ENCODE measurements at places on chromosomes 4 and X. TPM values are rescaled to one million over a fixed set of nuclear protein-coding genes. Genes with fewer than 3 reads are reported as not detected.

GRCh38 chr4:23234018-23234417, 541.3 kb downstream of the GBA3 start:
- no peak for DNase-seq

DNA sequence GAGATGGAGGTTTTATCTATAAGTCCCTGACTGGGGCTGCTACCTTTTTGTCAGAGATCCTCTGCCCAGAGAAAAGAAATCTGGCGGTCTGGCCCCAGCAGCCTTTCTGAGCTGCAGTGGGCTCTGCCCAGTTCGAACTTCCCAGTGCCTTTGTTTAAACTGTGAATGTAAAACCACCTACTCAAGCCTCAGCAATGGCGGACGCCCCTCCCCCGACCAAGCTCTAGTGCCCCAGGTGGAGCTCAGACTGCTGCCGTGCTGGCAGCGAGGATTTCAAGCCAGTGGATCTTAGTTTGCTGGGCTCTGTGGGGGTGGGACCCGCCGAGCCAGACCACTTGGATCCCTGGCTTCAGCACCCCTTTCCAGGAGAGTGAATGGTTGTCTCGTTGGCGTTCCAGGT, 121.8 kb downstream of the TSPAN5 start:
- no peak for DNase-seq

The FAM184B gene
- not detected for total RNA-seq

The NDNF gene
- not detected for total RNA-seq

GRCh38 chr4:168887809-168888208, 122.2 kb downstream of the CBR4 start:
- no peak for DNase-seq

The SPANXA1 gene
- not detected for total RNA-seq

GRCh38 chr4:187251896-187252295, 528.2 kb upstream of the FAT1 start:
- no peak for DNase-seq

GRCh38 chr4:40214661-40215418, 18.0 kb downstream of the RHOH start:
- DNase-seq = no peak

The TMEM271 gene
- not detected for total RNA-seq

DNA sequence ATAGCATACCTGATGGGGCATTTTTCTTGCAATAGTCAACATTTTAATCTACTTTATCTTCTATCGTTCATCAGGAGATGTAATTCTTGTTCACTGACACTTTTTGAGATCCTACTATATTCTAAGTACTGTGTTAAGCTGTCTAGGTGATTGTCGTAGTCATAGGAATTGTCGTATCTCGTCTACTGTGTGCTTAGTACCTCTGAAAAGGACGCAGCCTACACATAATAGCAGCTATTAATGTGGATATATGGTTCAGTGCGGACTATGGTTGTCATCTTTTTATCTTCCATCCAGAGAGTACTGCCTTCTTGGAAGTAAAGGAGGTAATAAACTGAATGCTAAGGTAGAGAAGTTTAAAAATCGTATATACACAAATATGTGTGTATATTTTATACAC, 21.9 kb upstream of the CFAP299 start:
- DNase-seq = no peak

The WFS1 gene
- 9.8 TPM for total RNA-seq

The HOPX gene
- total RNA-seq = 4.5 TPM

- DNase-seq = peak; percentile 74
Measured at GRCh38 chr4:86048426-86048825, 311.4 kb downstream of the MAPK10 start.

GRCh38 chr4:78312989-78313753, 238.4 kb upstream of the ANXA3 start:
- no peak for DNase-seq

DNA sequence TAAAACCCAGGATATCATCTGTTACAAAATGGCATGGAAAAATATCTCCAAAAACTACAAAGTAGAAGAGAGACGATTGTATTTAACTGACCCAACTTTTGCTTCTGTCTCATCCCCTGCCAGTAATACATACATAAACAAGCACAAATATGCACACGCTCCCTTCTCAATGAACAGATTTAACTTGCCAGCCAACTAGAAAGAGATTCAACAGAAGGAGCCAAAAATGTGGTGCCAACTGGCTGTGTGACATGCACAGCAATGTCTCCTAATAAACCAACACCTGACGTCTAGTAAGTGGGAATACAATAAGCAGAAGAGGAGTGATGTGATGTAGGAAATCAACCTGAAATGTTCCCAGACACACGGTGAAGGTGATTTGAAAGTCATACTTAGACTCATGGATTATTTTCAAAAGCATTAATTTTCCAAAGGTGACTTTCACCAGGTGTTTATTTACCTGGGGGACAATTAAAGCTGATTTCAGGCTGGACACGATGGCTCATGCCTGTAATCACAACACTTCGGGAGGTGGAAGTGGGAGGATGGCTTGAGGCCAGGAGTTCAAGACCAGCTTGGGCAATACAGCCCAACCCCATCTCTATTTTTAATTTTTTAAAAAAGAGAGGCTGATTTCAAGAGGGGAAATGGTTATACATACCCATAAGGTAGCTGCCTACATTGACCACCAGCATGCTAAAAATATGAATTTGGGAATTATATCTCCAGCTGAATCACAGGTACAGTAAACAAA, 33.7 kb downstream of the SH3RF1 start:
- no peak for DNase-seq

DNA sequence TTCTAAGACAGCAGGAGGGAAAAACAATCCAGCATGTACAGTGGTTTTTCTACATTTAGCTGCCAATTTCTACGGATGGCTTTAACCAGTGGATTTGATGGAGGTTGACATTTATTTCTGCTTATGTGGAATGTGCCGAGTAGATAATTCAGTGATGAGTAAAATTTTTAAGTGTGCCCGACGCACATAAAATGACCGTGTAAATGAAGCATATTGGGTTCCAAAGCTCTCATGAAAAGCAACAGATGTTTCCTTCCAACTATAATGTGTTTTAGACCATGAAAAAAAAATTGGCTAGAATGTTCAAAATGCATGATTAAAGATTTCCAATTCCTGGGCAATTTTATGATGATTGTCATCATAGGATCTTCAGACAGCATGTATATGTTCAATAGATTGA, 14.1 kb downstream of the INPP4B start:
- DNase-seq = no peak

GRCh38 chr4:182604161-182604622, 313.0 kb downstream of the DCTD start:
- DNase-seq = no peak

DNA sequence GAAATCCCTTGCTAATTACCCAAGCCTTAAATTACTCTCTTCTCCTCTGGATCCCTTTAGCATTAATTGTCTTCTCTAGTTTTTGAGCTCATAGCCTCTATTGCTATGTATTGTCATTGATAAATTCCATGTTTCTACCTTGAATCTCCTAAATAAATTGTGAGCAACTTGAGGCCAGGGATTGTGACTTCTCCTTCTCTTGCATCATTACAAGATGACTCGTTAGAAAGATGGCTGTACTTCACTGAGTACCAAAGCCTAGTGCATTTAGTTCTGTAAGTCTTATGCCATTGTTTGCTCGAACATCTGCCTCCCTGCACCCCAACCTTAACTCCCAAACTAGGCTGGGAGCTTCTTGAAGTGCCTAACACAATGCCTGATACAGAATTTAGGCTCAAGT, 15.3 kb downstream of the VSIG4 start:
- no peak for DNase-seq

DNA sequence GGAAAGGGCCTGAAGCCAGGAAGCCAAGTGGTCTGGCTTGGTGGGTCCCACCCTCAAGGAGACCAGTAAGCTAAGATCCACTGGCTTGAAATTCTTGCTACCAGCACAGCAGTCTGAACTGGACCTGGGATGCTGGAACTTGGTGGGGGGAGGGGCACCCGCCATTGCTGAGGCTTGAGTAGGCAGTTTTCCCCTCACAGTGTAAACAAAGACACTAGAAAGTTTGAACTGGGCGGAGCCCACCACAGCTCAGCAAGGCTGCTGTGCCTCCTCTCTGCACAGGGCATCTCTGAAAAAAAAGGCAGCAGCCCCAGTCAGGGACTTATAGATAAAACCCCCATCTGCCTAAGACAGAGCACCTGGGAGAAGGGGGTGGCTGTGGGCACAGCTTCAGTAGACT, 63.1 kb downstream of the AFM start:
- DNase-seq = no peak

The CLDN34 gene
- not detected for total RNA-seq
